ENCODE measurements at places on chromosomes 6 and 20.

GRCh38 chr20:20201639-20202038, 149.3 kb downstream of the CFAP61 start:
- no peak for DNase-seq

- no peak for DNase-seq
These were observed 20.2 kb downstream of the RNF8 start for GRCh38 chr6:37373822-37374471.

DNA sequence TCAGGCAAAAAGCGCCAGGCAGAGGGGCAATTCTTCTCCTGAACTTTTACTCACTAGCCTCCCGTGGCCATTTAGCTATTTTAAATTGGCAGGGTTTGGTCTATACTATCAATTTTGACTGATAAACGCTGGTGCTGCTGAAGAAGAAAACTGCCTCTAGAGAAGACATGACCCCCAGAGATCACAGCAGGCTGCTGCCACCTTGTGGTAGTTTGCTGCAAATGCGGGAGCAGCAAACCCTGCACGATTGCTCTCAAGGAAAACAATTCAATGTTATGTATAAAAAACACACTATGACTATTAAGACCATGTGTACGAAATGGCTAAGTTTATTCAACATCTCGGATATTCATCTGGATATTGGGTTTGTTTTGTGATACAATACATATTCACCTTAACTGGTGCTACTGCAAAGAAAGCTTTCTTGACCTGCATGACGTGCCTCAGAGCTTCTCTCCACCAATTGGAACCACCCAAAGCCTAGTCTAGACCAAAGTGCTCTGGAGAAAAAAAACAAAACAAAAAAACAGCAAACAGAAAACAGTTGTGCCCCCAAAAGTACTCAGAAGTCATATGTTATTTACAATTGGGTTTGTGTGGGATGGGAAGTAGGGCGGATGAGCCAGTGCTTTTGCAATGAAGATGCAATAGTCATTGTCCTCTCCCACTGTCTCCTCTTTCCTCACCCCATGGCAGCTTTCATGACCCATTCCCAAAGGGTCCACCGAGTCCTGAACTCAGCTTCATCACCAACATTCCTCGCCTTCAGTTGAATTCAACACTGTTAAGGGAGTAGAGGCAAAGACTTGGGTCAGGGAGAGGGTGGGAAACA, 19.6 kb upstream of the IL17F start:
- DNase-seq = peak; percentile 55

GRCh38 chr6:89067796-89068195, 12.8 kb upstream of the PNRC1 start:
- no peak for DNase-seq

GRCh38 chr6:121666814-121667213, 231.4 kb downstream of the GJA1 start:
- peak; percentile 13 for DNase-seq

DNA sequence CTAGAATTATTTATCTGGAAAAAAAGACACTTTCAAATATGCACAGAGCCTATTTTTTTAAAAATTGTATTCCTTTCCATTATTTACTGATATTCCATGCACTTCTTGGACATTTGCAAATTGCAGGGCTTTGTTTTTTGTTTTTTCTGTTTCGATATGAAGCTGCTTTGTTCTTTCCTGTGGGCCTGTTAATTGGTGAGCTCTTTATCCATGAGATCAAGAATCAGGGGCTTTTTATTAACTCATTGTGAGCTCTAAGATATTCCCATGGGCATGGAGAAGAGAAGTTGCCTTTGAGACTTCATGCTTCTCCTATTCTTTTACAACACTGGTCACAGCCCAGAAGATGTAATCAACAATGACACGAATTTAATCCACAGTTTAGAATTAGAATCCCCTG, 145.1 kb downstream of the SAMD5 start:
- DNase-seq = no peak

- DNase-seq = no peak
These were observed 258.1 kb downstream of the CLIC5 start for GRCh38 chr6:45757443-45758130.

DNA sequence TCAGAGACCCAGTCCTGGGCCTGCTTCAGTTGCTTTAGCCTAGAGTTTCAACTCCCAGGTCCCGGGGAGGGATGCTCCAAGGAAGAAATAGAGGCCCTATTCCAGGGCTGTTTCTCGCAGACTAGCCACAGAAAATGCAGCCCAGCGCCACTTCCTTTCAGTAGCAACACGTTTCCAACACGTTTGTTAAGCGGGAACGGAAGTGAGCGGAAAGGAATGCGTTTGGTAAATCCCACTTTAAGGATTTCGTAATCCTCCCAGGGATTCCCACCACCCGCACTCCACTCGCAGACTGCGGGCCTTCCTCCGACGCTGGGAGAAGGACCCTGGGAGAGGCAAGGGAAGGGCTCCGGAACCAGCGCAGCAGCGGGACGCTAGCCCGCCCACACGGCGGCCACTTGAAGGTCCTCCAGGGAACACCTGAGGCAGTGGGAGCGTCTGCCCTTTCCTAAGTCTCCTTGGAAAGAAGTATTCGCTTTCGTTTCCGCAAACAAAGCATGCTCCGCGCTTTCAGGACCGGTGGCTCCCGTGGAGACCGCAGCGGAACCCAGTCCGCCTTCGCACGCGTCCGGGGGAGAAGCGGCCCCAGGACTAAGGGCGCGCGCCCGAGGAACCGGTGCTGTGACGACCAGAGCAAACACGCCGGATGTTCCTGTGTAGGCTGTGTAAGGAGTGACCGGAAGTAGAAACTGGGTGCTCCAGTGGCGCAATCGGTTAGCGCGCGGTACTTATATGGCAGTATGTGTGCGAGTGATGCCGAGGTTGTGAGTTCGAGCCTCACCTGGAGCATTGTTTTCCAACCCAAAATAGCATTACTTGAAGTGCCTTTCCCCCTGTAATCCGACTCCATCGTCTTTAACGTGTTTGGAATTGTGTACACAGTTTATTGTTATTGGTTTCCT, 227.6 kb upstream of the PRSS16 start:
- DNase-seq = peak; percentile 96

DNA sequence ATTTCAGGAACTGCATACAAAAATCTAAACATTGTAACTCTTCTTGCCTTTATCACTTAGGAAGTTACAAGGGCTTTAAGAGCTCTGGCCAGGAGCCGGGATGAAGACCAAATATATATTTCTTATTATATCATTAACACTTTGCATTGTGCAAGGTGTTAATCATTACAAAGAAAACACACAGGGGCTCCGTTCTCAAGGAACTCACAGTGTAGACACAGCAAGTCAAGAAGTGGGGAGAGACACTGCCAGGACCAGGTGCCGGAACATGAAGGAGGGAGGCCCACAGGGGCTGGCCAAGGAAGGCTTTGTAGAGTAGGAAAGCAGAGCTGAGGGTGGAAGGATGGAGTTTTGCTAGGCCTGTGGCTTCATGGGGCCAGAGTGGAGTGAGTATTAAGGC, 17.4 kb downstream of the ITPR3 start:
- DNase-seq = no peak

All from NCI-H2227 treated with DMSO at 0.1 percent for 48 hours (cell line).